ENCODE measurements at places on chromosomes 16 and 17.

GRCh38 chr17:1005361-1005946 is 8.5 kb downstream of the TIMM22 start:
- DNase-seq, result no peak

GRCh38 chr17:64658931-64659330 is 3.2 kb downstream of the SMURF2 start:
- DNase-seq, result no peak

GRCh38 chr16:49632795-49633184 is 223.1 kb downstream of the ZNF423 start:
- no peak for DNase-seq

DNA sequence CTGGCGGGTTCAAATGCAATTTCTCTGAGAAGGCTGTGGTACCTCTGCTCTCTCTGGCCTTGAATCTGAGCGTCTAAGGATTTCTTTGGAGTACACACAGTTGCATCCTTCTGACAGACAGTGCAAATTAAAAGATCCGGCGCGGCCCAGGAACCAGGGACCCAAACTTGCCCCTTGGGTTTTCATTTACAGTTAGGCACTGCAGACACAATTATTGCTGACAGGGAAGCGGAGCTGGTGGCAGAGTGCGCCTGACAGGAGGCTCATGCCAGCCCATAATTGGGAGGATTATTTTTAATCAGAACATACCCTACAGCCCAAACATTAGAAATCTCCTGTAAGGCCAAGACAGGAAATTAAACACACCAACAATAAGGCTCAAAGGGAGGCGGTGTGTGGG is 1023.4 kb upstream of the RBFOX1 start:
- no peak for DNase-seq

DNA sequence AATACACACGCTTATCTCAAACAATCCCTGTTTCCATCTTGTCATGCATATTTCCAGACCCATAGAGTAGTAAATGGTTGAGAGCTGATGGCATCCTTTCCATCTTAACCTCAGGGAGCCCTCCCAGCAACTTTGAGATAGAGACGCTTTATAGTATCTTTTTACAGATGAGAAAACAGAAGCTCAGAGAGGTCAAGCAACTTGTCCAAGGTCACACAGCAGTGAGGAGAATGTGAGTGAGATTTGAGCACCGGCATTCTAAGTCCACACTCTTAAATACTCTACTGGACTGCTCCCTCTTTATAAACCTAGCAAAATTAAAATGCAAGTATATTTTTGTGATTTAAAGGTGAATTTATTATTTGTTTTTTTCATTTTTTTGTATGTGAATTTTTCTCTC is 19.9 kb upstream of the KCNG4 start:
- DNase-seq, result no peak

- no peak for DNase-seq
Observed at GRCh38 chr16:56630134-56630533, 2.3 kb upstream of the MT1M start.

DNA sequence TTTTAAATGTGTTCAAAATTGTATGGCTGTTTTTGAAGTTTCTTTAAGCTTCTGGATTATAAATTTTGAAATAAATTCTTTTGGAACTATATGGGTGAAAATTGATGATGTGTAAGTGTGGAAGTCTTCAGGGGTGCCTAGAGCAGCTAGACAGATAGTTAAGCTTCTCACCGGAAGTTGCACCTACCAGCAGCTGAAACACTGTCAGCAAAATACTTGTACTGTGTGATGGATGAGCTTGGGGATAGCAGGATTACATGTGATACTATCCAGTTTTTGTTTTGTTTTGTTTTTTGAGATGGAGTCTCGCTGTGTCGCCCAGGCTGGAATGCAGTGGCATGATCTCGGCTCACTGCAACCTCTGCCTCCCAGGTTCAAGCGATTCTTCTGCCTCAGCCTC is 19.7 kb downstream of the RBL2 start:
- DNase-seq, result no peak

- DNase-seq, result no peak
Observed at GRCh38 chr17:61537264-61537771, 53.7 kb downstream of the NACA2 start.

- DNase-seq, result peak; percentile 39
Observed at GRCh38 chr17:66191593-66192377, at the start of gene CEP112. Gene CEP112, minus strand, starts transcription at chr17:66192133.

DNA sequence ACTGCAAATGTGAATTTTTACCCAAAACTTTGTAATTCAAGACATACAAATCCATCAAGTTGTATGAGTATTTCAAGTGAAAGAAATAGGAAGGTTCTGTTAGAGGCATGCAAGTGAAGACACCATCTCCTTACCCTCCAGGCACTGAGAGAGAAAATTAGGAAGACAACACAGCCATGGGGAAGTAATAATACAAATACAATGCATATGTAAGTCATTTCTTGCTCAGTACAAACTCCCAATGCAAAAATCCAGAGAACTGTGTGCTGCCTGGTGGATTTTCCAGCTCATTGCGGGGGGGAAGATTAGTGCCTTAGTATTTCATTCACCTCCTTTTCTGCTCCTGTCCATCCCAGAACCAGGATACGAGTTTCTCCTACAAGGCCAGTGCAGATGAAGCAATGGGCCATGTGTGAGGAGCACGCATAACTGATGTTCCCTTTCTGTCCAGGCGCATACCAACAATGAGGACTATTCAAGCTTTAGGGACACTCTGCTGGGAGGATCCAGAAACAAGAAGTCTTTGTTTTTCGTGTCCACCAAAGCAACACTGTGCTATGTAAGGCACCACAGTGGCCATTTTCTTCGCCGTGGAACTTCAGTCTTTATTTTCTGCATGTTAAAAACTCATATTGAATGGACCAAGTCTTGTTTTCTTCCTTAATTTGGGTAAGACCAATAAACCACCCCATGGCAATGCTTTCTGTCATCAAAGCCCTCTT is 143.7 kb upstream of the RCVRN start:
- no peak for DNase-seq

- DNase-seq, result no peak
Observed at GRCh38 chr16:82157836-82158235, 12.2 kb downstream of the MPHOSPH6 start.

- DNase-seq, result no peak
Observed at GRCh38 chr17:48163809-48164208, 56.2 kb downstream of the SNX11 start.

GRCh38 chr16:19305443-19305842 is 19.9 kb downstream of the CLEC19A start:
- no peak for DNase-seq

DNA sequence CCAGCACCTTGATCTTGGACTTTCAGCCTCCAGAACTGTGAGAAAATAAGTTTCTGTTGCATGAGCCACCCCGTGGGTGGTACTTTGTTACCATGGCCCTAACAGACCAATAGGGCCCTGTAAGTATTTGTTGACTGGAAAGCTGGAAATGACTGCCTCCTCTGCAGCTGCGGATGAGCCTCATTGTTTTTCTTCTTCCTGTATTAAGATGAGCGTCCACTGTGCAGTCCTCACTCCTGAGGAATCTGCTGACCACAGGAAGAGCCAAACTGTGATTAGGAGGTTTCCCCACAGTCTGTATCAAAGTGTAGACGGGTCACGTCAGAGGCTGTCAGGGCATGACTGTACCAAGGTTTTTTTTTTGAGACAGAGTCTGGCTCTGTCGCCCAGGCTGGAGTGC is 12.2 kb upstream of the AKTIP start:
- DNase-seq, result no peak

DNA sequence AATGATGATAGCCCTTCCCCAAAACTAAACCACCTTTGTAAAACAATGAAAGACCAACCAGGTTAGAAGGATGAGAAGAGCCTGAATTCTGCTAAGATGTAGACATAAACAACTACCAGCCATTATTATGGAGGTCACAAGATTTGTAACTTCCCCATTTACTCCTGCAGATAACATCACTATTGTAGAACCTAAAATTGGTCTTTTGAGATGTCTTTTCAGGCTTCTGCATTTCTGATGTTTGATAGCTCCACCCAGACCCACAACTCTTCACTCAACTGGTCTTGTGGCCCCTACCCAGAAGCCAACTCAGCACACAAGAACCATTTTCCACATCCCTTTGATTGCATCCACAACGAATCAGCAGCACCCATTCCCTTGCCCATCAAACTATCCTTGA is 100.8 kb downstream of the TMEM132E start:
- no peak for DNase-seq

DNA sequence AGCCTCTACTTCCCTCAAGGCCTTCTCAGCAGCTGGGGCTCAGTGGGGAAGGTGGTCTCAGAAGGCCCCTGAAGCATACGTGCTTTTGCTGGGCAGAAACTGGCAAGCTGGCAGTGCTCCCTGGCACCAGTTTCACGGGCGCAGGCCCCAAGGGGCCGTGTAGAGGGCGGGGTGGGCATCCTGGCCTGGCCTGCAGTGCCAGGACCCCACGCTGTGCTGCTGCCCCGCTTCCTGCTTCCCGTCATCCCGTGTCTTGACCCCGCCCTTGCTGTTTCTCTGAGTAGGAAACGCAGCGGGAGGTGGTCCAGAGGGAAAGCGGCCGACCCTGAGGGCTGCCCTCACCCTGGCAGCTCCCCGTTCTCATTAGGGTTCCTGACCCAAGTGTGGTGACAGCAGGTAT is 6.8 kb downstream of the CDK5R1 start:
- no peak for DNase-seq

- no peak for DNase-seq
Observed at GRCh38 chr16:30053376-30054015, 12.1 kb upstream of the ALDOA start.
